ENCODE measurements at places on chromosomes 11 and 22. TPM values are rescaled to one million over a fixed set of nuclear protein-coding genes. Genes with fewer than 3 reads are reported as not detected.

DNA sequence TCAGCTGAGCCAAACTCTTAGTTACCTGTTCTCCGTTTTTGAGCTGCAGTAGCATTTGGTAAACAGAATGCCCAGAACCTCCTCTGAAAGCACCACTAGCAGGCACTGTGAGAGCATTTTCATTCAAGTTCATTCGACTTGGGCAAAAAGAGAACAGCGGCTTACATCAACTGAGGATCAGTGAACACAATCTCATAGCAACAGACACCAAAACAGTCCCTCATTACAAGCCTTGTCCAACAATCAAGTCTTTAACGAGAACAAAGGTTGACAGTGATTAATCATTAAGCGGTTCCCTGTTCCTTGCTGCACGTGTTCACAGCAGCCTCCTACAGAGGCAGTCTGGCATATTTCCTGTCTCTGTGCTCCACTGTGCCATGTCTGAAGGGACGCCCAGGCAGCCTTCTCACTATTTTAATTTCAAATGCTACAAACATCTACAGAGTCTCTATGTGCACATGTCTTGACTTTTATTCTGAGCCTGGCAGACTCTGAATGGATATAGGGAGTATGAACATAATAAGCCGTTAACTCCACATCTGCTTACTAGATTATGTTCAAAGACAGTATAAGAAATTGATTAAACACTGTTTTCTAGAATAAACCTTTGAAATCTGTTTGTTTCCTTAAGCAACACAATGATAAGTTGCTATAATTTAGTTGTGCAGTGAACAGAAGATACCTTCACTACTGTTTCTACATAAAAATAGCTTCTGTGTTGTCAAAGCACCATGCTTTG is 88.3 kb upstream of the MTMR2 start:
- no peak for DNase-seq

Gene CDON
- 13.3 TPM for total RNA-seq

GRCh38 chr11:5899534-5899933 is 6.5 kb downstream of the OR52E5 start:
- no peak for DNase-seq

Gene LMO1
- total RNA-seq: not detected

Gene KRTAP5-8
- not detected for total RNA-seq
